Fibroblast of the conjunctiva (primary cell): ENCODE measurements at places on chromosomes 7 and 10.

DNA sequence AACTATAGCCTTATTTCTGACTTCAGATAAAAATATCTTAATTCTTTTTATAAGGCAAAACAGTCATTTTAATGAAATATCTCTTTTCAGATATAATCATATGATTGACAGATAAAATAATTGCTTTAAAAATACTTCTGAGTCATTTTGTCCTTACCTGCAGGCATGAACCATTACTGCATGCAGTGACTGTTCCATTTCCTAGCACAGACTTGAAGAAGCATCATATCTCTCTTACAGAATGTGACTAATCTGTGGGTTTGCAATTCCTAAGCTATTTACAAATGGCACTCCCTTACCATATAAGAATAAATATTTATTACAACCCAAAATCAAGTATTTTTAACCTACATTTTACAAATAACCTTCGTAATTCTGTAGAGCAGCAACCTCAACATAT is 120.7 kb downstream of the SRPK2 start:
- no peak for DNase-seq

GRCh38 chr10:3421537-3422257 is 249.1 kb upstream of the PITRM1 start:
- no peak for DNase-seq

GRCh38 chr7:1747004-1747801 is 77.1 kb downstream of the ELFN1 start:
- no peak for DNase-seq

GRCh38 chr10:102066399-102067088 is 1.4 kb downstream of the HPS6 start:
- DNase-seq: no peak

DNA sequence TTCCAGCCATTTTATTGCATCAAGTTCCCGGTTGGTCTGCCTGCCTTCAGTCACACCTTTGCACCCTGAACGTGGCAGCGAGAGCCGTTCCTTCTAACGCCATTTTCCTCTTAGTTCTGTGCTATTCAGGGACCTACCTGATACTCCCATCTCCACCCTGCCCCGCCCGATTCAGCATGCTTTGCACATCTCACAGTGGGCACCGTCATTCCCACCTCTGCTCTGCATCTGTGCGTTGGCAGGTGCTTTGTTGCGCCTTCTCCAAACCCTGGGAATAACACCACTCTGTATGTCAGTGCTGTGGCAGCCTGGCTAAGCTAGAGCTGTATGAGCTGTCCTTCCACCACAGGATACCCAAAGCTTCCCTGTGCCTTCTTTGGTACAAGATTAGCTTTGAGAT is 96.8 kb downstream of the ACTR3B start:
- no peak for DNase-seq
